CD4-positive, alpha-beta T cell treated with Interferon gamma for 1 hour (primary cell): ENCODE measurements at places on chromosomes 12 and 14.

DNA sequence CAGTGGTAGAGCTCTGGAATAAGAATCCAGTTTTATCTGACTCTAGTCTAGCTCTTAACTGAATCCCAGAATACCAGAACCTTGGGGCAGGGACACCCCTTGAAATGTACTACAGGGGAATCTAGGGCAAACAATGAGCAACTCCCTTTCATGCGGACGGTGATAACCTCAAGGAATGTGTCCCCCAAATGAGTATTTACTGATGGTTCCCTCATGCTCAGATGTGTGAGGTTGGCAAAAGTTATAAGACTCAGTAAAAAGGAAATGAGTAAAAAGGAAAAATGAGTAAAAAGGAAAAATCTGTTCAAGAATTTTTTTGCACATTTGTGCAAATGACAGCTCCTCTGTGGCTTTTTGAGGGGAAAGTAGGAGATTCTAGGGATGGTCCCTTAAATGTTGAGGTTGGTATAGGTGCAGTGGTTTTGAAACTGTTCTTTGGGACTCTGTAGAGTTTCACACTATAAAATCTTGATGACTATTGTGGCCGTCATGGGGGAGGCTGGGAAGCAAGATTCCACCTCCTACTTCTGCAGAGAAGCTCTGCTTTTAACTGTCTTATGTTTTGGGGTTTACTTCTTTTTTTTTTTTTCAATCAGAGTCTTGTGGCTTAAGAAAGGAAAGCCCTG is 58.6 kb downstream of the NRXN3 start:
- no peak for DNase-seq

DNA sequence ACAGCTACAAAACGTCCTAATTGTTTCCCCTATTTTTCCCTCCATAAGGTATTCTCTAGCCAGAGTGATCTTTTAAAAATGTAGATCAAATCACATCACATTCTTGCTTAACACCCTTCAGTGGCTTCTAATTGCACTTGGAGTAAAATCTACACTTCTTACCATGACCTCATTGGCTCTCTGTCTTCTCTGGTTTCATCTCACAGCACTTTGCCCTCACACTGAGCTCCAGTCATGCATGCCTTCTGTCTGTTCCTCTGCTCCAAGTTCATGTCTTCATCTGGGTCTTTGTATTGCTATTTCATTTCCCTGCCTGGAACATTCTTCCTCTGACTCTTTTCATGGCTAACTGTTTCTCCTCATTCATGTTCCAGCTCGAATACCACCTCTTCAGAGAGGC is 220.4 kb upstream of the GARIN6 start:
- no peak for DNase-seq

DNA sequence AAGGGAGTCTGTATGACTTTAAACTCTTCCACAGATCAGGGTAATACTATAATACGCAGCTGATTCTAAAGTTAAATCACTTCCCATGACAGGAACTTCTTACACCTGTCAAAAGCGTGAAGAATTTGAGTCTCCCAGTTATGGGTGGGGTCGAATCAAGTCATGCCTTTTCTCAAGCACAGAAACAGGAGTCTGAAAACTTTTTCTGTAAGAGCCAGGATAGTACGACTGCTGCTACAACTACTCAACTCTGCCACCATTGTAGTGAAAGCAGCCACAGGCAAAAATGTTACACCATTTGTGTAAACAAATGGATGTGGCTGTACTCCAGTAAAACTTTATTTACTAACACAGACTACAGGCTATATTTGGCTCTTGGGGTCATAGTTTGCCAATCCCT is 90.3 kb downstream of the DUSP6 start:
- no peak for DNase-seq

DNA sequence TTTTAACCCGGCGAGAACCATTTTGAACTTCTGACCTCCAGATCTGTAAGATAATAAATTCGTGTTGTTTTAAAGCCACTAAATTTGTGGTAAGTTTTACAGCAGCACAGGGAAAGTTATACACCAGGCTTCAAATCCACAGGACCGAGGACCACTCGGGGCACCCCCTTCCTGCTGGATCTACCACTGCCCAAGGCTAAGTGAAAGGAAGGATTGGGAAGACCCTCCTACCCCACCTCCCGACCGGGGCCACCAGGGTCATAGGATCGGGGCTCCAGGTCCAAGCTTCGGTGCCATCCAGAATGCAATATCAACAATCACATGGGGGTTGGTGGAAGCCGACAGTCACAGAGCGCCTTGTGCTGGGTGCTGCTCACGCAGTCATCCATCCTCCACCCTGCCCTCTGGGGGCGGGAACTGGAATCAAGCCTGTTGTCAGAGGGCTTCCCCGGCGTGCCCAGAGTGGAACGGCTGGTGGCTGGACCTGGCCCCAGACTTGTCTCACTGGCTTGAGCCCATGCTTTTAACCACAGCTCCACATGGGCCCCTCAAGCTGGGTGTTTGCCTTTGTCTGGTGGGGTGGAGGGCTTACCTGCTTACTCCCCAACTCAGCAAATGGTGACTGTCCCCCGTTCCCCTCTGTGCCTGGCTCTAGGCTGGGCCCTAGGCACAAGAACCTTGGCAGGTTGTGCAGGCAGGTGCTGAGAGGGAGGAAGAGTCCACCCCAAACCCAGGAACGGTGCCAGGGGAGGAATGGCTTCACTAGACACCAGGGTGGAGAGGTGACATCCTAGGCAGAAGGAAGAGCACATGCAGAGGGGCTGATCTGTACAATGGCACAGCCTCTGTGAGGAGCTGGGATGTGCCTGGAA is 180.3 kb upstream of the RTL1 start:
- DNase-seq: no peak

- no peak for DNase-seq
These were observed 3.2 kb downstream of the METTL25 start for GRCh38 chr12:82361461-82361915.

- DNase-seq: no peak
These were observed 151.0 kb downstream of the SRGAP1 start for GRCh38 chr12:63995512-63995911.

DNA sequence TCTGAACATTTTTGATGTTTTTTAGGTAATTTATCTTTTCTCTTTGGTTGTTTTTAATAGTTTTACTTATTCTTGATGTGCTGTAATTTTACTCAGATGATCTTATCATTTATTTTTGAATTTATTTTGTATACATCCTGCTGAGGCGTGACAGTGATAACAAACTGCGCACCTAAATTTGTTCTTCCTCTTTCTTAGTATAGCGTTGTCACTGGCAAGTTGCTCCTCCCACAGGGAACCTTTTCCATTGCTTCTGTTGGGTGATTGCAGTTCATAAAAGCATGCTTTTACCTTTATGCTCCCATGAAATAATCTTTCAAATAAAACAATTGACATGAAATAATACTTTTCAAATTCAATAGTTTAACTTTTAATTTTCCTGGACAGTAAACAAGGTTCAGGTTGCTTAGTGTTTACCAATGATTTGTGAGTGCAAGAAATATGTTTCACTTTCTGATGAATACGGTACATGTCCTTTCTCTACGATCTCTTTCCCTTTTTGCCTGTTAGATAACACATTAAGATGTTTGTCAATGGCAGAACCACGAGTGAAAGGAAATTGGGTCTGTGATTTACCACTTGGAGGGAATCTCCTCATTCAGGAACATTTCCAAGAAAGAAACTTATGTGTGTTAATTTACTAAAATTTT is 223.3 kb downstream of the CCDC91 start:
- DNase-seq: no peak

DNA sequence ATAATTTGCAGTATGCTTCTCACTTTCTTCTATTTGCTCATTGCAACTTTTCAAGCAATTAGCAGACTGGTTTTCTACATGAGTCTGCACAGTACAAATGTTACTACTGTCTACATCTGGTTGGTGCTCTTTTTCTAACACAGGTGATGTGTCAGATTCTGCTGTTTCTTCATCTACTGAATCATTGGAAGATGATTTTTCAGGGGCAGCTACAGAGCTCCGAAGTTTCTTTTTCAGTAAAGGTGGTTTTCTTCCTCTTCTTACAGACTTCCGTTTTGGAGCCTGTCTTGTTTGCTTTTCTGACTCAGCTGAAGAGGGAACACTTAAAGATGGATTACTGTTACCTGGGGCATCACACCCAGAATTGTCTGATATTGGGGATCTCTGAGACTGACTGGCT is 62.1 kb downstream of the SCAF11 start:
- DNase-seq: no peak

DNA sequence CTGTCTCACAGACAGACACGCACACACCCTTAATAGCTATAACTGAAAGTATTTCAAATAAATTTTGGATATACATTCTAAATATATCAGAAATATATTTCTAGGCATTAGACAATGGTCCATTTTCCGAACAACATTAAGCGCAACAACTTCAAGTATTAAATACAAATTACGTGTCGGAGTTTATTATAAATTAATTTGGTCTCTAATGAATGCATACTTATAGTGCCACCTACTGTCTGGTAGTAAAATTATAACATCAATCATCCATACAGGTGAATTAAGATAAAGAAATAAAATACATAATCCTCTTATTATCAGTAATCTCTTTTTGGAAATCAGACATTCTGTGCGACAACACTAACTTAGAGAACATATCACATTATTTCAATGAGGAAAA is 27.2 kb upstream of the CMAS start:
- DNase-seq: no peak
